ENCODE measurements at places on chromosomes 16 and 17.

DNA sequence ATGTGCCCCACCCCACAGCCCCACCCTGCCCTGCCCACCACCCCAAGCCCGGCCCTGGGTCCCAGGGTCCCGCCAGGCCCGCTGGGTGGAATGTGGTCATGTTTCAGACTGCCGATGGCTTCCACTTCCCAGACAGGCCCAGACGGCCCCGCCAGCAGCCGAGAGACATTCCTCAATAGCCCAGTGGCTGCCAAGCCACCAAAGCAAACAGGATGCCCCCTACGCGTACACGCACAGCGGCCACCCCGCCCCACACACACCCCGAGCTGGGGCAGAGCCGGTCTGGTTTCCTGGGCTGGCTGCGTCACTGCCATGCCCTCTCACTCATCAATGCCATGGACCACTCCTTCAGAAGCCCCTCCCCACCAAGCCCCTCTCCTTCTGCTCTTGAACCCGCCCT is 1.2 kb upstream of the KRT17 start:
- DNase-seq: no peak

DNA sequence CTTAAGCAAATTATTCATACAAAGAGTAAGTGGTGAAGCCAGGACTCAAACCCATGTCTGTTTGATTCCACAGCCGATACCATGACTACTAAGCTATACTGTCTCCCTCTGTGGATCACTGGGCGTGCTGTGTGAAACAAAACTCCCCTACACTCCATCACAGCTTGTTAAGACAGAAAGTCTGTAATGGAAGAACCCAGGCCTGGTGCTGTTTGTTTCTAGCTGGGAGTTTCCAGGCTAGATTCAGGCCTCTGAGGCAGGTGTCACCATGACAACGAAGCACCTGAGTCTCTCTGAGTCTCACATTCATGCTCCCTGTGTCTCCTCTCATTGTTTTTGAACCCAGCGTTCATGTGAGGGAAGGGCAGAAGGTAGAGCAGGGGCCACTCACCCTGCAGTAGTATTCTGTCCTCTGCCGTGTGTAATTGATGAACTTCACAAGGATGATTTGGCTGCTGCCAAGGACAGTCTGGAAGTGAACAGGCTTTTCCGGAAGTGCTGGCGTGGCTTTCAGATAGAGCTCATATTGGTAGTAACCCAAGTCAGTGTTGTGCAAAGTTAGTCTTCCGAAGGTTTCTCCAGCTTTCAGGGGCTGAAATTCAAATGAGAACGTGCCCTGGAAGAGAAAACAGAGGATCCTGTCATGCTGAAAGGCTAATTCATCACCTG is 8.6 kb upstream of the VAC14 start:
- DNase-seq: no peak

- no peak for DNase-seq
Observed at GRCh38 chr16:60636117-60636516, 1400.1 kb downstream of the CDH8 start.

- DNase-seq: no peak
Observed at GRCh38 chr17:36742267-36743000, 141.1 kb downstream of the MRM1 start.

- no peak for DNase-seq
Observed at GRCh38 chr16:67517155-67517445, 11.5 kb upstream of the RIPOR1 start.

DNA sequence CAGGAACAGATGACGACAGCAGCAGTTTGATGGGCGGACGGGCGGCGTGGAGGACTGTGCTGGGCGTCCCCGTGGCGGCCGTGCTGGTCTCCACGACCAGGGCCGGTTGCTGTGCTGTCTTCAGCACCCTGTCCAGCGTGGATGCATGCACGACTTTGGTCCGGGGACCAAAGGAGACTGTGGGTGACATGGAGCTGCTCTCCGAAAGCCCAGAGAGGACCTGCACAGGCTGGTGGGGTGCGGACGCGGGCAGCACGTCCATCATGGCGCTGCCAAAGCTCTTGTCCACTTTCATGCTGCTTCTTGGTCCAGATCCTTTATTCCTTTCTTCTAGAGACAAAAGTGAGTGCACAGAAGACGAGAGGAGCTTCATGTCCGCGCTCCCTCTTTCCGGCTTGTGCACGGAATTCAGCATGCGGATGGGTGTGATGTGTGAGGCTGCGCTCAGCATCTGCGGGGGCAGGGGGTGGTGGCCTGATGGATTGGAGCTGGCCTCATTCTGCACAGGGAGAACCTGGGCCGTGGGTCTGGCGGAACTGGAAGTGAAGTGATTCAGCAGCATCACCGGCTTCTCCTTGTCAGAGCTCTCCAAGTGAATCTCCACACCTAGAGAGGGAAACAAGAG is 20.3 kb downstream of the MAP1LC3B start:
- no peak for DNase-seq

- peak; percentile 64 for DNase-seq
Observed at GRCh38 chr16:56460101-56460500, 8.7 kb downstream of the OGFOD1 start.

- no peak for DNase-seq
Observed at GRCh38 chr17:63658366-63658765, 36.1 kb downstream of the MAP3K3 start.

- DNase-seq: no peak
Observed at GRCh38 chr17:73644145-73645049, at the start of gene SDK2. Gene SDK2 (minus strand): TSS chr17:73644445. CDS start chr17:73644088, 357 bp downstream.

- peak; percentile 97 for DNase-seq
Observed at GRCh38 chr17:7685533-7686221, 1.6 kb downstream of the TP53 start.

DNA sequence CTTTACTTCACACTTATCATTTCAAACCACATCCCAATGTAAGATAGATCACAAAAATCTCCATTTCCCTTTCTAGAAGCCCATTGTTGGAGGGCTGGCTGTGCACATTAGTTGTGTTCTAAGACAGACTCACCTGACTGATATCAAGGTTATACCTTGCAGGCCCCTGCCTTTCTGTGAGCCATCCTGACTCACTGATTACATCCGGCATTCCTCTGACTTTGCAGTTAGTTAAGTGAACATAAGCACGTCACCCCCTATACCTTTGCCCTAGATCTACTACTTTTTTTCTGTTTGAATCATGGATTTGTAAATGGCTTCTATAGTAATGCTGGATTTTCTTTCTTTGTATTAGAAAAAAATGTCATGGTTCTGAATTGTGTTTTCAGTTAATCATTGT is 78.3 kb downstream of the TANGO6 start:
- DNase-seq: no peak

DNA sequence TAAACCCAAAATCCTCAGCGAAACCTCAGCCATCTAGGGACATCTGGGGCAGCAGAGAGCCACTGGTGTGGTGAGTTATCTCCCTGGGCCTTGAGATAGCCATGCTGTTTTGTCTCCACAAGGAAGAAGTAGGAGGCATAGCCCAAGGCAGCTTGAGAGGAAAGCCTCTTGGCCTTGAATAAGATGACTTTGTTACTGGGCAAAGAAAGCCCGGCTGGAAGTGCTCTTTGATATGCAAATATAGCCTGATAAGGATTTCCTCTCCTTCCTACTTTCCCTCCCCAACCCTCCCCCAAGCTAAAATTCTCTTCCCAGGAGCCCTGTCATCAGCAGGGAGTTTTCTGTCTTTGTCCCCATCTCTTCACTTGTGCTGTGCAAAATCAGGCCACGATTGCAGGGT is 694.4 kb downstream of the MAF start:
- DNase-seq: no peak

GRCh38 chr16:48054881-48055601 is 100.8 kb downstream of the ABCC12 start:
- DNase-seq: peak; percentile 77

Data from globus pallidus (tissue), 1 donor.